ENCODE measurements at places on chromosomes 1 and 21.

GRCh38 chr1:84753516-84754385 is 63.5 kb upstream of the SSX2IP start:
- peak; percentile 50 for DNase-seq

DNA sequence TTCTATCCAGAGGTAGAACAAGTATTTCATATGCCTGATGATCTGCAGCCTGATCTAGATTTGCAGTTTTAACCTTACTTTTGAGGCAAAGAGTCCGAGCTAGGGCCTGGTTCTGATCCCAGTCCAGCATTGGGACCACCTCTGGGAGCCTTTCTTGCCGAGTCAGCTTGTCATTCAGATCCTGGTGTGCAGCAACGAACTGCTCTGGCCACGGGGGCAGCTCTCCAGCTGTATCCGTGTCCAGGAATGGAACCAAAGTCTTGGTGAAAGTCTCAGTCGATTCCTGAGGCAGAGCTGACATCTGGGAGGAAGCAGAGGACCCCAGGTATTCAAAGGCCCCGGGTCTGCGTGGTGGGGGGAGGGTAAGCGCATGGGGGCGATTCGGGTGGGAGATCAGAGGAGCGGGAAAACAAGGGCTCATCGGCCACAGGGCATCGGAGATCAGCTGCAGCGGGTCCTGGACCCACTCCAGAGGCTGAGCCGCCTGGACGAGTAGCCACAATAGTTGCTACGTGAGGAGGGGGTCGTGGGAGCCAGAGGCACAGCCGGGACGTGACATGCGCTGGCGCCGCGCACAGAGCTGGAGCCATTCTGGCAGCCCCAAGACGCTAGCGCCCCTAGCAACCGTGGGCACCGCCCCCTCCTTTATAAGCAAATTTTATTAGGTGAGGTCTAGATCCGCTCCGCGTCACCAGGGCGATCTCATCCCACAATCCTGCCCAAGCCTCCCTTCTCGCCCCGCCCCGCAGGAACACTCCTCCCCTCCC is 32.4 kb upstream of the BSDC1 start:
- no peak for DNase-seq

- DNase-seq, result no peak
These were observed 317.9 kb upstream of the NFIA start for GRCh38 chr1:60764489-60764888.

DNA sequence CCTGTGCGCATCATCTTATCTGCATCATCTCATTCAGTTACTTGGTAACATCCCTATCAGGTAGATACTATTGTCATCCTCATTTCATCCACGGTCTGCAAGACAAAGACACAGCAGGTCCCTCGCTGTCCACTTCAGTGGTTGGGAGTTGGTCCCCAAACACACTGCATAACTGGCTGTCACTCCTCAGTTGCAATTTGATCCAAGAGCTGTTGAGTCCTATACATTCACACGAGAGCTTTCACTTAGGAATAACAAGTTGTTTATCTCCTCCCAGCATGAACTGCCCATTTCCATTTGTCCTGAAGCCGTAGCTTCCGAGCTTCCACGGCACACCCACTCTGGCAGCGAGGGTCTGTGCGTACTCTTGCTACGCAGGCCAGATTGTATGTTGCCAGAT is 472.0 kb downstream of the CAMTA1 start:
- no peak for DNase-seq

DNA sequence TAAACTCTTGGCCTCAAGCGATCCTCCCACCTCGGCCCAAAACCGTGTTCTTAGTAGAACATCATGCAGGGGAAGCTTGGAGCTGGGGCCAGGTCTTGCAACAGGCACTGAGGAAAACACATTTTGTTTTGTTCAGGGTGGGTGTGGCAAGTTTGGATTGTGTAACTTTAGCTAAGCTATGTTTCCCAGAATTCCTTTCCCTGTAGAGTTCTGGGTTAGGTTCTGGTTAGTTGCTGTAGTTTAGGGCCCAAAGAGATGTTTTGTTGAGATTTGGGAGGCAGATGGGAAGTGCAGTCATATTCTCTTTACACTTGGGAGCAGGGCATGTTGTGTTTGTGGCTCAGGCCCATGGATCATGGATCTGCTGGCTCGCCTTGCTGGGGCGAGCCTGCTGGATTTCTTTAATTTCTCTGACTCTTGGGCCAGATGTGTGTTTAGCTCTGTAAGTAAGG is 24.0 kb downstream of the PLA2G5 start:
- DNase-seq, result no peak

DNA sequence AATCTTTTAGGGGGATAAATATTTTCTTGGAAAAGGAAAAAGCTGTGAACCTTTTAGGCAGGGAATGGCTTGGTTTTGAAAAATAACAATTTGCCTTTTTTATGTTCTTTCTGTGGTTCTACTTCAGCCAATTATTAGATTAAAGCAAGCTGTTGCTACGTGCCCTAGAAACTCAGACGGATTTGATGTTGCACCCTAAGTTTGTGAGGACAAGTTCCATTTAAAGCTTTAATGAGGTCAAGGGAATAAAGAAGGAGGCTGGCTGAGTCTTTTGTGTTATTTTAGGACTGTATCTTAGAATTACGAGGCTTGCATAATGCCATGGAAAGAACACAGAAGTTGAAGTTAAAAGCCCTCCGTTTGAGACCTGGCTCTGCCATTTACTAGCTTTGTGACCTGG is 216.9 kb downstream of the NUF2 start:
- DNase-seq, result no peak
